ENCODE measurements at places on chromosomes 11 and 22.

DNA sequence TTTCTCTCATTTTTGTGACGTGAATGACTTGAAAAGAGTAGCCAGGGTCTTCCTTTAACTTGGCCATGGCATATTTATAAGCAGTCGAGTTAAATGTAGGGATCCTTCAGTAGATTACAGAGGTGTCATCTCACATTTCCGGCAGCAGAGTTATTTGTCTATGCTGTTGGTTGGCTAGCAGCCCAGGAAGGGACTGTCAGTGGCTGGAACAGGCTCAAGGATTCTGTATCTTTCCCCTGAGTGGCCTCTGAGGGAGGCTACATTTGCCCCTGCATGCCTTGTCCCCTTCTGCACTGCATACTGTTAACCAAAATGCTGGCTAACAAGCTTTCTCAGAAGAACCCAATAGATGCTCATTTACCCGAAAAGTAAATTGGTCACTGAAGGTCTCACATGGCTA is 187.6 kb downstream of the PGR start:
- DNase-seq, result no peak

DNA sequence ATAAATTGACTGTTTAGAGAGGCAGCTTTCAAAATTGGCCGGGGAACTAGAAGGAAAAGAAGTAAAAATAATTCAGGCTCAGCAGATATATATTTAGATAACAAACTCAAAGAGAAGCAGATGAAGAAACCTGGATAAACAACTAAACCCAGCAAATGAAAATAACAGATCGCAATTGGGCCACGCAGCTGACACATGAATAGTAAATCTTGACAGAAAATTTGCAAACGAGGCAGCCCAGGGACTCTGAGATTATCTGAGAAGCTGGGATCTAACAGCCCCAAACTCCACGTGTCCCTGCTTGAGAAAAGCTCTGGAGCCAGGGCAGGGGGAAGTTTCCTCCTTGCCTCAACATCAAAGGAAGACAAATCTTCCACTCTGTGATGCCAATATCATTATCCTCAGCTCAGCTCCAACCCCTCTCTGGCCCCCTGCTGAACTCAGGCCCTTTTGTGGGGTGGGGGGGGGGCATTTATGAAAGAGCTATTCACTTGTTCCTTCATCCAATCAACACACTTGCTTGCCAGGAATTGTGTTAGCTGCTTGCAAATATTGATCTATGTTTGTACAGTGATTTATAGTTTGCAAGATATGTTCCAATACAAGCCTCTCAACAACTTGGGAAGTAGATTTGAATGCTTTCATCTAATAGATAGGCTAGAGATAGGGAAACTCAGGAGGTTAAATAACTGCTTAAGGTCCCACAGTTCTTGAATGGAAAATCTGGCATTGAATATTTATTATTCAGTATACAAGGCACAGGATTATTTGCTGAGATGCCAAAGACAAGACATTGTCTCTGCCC is 72.5 kb upstream of the C11orf87 start:
- no peak for DNase-seq

GRCh38 chr22:28783786-28784671 is 11.5 kb downstream of the CCDC117 start:
- no peak for DNase-seq

DNA sequence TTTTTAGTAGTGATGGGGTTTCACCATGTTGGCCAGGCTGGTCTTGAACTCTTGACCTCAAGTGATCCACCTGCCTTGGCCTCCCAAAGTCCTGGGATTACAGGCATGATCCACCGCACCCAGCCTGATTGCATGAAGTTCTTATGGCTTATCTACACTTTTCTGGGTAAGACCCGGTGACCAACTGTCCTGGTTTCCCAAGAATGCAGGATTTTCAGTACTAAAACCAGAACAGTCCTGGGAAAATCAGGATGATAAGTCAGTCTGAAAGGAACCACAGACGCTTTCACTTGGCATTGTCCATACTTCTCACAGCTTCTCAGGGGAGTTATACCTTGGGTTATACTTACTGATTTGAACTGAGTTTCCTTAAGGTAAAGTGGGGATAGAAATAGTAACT is 1.4 kb upstream of the BPIFC start:
- DNase-seq, result no peak

DNA sequence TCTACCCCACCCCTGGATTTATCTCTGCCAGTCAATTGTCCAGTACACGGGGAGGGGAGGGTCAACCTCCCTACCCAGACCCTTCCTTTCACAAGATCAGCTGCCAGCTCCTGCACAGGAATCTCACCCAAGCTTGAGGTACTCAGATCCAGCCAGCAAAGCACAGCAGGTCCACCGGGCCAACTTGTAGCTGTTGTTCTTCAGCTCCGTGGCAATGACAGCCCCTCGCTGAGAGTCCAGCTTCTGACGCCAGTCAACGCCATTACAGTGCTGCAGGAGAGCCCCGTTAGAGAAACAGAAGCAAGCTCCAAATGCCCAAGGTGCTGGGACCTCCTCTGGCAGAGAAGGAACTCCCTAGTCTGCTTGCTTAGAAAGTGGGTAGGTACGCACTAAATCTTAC is 5.5 kb upstream of the FOXRED2 start:
- DNase-seq, result no peak

GRCh38 chr22:45538281-45538680 is 35.6 kb downstream of the FBLN1 start:
- no peak for DNase-seq

DNA sequence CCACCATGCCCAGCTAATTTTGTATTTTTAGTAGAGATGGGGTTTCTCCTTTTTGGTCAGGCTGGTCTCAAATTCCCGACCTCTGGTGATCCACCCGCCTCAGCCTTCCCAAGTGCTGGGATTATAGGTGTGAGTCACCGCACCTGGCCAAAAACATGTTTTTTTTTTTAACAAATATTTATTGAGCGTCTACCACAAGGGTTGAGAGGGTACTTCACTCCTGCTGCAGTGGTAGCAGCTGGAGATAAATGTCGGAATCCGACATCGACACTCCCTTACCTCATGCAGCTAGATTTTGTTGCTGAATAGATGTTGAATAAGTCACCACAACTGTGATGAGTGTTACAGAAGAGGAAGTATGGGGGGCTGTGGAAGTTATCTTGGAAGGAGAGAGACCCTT is 971 bp downstream of the DNAJB13 start:
- no peak for DNase-seq

Data from stimulated activated CD4-positive, alpha-beta T cell treated with anti-CD3 and anti-CD28 coated beads, Interleukin-1b, Interleukin-23, amount 100 ng/mL, for 4 hours (primary cell).